Liver (tissue), 10 donors: ENCODE measurements at places on chromosomes 3 and 15.

- peak; percentile 46 for DNase-seq
Measured at GRCh38 chr3:159273608-159274007, 471.8 kb downstream of the MFSD1 start.

DNA sequence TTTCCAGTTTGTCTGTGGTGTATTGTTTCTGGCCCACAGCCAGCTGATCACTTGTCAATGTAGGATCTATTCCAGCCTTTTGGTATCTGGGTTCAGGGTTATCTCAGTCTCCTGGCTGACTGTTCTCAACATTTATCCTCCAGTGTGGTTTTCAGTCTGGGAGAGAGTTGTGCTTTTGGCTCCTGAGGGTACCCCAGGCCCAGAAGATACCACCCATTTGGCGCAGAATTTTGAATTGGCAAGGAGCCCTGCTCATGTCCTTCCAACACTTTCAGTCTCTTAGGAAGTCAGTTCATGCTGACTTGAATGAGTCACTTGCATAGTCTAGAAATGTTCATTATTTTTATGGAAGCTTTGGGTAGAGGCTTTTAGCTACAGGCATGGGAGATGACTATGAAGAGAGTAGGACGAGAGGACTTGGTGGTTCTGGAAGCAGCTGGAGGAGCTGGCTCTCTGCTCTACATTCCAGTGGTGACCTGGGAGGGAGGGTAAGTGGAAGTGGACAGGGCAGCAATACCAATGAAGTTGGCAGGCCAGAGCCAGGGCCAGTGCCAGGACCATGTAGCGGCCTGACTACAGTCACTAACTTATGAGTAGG is 7.2 kb downstream of the POLR2H start:
- DNase-seq, result no peak

DNA sequence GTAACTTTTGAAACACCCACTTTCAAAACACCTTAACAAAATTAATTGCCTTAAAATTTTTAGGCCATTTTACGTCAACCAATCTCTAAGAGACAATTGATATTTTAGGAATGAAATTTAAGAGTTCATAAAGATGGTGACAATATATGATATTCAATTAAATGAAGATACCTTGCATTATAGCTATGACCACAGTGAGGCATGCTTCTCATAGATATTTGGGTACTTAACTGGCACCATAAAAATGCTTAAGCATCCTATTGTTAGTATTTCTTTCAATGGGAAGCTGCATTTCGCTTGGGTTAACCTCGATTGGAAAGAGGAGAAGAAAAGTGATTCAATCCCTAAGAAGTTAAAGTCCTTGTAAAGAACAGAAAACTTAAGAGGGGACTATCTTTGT is 209.0 kb downstream of the GAP43 start:
- no peak for DNase-seq

- no peak for DNase-seq
Measured at GRCh38 chr3:14941871-14942270, 5.5 kb upstream of the NR2C2 start.

DNA sequence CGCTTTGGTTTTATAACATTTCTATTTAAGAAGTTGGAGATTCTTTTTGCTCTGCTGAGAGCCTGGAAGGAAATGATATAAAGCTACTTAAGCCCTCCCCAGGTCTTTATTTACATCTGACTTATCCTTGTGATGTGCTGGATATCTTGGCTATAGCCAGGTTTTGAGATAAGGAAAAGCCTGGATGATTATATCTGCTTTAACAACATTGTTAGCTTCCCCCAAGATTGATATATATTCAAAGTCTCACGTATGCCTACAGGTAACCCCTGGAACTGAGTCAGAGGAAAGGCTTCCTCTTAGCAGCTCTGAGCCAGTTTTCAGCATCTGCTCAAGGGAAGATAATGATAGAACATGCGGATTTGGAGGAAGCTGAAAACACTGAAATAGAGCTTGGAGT is 61.5 kb upstream of the CRBN start:
- DNase-seq, result no peak

GRCh38 chr3:79737530-79737929 is 30.3 kb downstream of the ROBO1 start:
- DNase-seq, result no peak
